Kidney tubule cell (primary cell): ENCODE measurements at places on chromosomes 5 and 9.

- no peak for DNase-seq
Measured at GRCh38 chr9:75910731-75911130, 20.3 kb downstream of the PCSK5 start.

GRCh38 chr5:171629221-171629620 is 156.4 kb upstream of the SMIM23 start:
- DNase-seq: no peak

- DNase-seq: no peak
Measured at GRCh38 chr9:109855540-109855939, 75.5 kb downstream of the PALM2AKAP2 start.

- peak; percentile 45 for DNase-seq
Measured at GRCh38 chr9:32430720-32431119, 46.3 kb downstream of the ACO1 start.

GRCh38 chr5:115649541-115649940 is 23.7 kb upstream of the TMED7 start:
- DNase-seq: no peak

DNA sequence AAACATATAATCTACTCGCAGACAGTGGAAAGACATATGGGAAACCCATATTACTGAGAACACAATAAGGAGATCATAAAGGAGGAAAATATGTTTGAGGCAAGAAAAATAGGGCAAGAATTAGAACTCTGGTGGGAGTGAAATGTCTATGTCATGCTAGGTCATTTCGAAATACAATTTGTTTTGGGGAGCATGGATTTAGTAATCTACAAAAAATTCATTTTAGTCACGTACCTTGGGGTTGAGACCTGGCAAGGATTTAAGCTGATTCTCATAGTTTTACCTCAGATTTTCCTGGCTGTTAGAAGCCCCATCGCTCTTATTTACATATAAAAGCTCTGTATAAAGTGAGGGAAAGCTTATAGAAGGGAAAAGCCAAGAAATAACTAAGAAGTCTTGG is 11.5 kb upstream of the CSNK1G3 start:
- DNase-seq: no peak

DNA sequence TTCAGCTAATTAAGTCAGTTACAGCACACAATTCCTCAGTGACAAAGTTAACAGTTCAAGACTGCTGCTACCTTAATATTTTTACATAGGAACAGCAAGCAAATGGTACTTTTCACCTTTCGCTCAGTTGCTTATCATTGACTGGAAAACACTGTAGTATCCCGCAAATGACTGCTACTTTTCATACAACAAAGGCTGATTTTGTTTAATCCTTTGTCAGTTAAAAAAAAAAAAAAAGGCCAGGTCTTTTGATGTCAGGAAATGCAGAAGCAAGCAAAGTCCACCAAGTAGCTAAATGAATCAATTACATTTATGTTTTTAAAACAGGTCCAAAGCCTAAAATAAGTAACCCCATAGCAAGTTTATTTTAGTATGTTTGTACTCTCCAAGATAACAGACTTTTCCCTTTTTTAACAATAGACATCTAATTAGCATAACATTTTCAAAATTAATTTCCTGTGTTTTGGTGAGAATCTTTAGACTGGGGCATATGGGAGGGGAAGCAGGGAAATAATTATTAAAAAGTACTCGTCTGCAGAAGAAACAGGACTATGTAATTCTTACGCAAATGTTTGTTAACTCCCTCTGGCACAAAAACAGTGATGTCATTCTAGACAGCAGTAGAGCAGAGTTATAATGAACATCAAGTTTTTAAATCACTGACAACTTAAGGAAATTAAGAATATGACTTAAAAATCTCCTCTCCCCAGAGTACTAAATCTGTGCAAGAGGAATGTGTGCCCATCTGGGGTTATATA is 9.6 kb downstream of the PFDN1 start:
- no peak for DNase-seq

GRCh38 chr5:94345257-94345656 is 273.1 kb downstream of the KIAA0825 start:
- no peak for DNase-seq

- peak; percentile 40 for DNase-seq
Measured at GRCh38 chr9:135906291-135907005, 898 bp downstream of the CAMSAP1 start.

- no peak for DNase-seq
Measured at GRCh38 chr5:88557881-88558280, 289.2 kb upstream of the TMEM161B start.

DNA sequence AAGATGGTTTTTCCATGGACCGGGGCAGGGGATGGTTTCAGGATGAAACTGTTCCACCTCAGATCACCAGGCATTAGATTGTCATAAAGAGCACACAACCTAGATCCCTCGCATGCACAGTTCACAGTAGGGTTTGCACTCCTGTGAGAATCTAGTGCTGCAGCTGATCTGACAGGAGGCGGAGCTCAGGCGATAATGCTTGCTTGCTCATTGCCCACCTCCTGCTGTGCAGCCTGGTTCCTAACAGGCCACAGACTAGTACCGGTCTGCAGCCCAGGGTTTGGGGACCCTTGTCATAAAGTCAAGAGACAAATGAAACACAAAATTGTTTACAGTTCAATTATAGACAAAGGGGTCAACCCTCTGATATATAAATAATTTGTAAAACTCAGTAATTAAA is 101.7 kb downstream of the RANBP17 start:
- no peak for DNase-seq

GRCh38 chr5:136793300-136793699 is 428.0 kb upstream of the TRPC7 start:
- no peak for DNase-seq

- no peak for DNase-seq
Measured at GRCh38 chr9:93017621-93018020, 40.9 kb upstream of the SUSD3 start.

GRCh38 chr5:66867618-66868322 is 271.6 kb downstream of the MAST4 start:
- DNase-seq: no peak

GRCh38 chr9:111870774-111871498 is 25.7 kb upstream of the UGCG start:
- DNase-seq: no peak

GRCh38 chr9:93043122-93043521 is 15.4 kb upstream of the SUSD3 start:
- no peak for DNase-seq

- peak; percentile 67 for DNase-seq
Measured at GRCh38 chr9:133351908-133352634, 4.1 kb downstream of the RPL7A start.

GRCh38 chr5:9337928-9338595 is 207.8 kb downstream of the SEMA5A start:
- no peak for DNase-seq

DNA sequence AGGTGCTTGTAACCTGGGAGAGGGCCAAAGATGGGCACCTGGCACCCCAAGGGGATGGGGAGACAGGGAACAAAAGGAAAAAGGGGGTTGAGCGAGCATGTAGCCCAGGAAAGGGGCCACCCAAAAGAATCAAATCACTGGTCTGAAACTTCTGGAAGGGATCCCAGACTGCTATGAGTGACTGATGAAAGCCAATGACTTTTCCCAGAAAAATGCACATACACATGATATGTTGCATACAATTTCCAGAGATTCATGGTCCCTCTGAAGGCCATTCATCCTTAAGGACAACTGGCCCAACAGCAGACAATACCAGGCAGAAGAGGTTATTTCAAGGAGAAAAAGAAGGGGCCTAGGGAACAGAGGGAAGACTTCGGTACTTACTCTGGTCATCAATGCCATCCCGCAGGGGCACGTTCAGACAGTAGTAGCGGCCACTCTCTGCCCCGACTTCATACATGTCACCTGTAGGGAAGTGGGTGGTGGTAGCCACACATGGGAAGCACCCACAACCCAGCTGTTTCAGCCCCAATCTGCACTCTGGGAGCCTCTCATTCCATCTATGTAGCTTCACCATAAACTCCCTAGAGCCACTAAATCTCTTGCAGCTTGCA is 8.4 kb downstream of the HDAC3 start:
- no peak for DNase-seq

DNA sequence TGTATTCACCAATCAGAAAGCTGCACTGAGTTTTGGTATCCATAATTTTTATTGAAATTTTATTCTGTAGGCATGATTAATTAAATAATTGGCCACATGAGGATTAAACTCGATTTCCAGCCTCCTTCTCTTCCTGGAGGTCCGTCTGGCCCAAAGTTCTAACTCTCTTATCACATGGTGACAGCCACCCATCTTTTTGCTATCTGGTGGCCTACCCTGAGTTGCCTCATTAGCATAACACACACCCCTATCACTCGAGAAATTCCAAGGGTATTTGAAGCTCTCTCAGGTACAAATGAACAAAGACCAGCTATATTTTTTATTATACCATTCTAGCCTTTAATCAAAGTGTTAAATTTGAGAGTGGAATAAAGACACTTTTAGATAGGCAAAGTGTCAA is 57.7 kb downstream of the APC start:
- no peak for DNase-seq

GRCh38 chr5:5676218-5676617 is 253.7 kb downstream of the ICE1 start:
- DNase-seq: no peak

DNA sequence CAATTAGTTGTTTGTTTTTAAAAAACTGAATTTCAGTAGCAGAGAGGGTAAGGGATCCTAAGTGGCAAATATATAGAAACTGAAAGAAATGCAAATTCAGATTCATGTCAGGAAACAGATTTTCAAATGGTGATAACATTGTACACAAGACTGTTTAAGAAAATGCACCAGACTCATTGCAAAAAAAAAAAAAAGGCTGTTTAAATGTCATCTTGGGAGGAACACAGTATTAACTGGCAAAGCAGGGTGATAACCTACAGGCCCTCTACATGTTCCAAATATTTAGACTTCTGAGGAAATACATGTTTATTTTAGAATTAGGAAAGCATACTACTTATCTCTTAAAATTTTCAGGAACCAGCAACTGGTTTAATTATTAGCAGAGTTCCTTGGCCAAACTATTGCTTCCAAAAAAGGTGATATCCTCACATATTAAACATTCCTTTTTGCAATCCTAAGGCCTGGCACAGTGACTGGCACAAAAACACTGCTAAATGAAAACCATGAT is 114.5 kb downstream of the TSSK1B start:
- no peak for DNase-seq

- no peak for DNase-seq
Measured at GRCh38 chr5:158212917-158213316, 354.0 kb upstream of the CLINT1 start.

DNA sequence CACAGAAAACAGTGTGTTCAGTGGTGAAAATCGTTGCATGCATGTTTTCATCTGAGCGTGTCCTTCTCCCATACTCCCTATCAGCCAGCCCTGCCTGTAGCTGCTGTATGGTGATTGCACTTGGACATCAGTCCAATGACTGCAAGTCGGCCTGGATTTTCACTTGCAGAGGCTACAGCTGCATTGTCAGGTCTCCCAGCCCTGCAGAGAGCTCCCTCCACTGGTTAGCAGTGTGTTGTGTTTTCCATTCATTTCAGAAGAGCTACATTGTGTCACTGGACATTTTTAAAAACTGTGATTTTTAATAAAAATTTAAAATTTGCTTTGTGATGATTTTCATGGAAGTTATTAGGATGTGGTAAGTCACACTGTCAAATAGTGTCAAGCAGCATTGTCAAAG is 96.6 kb downstream of the SYK start:
- DNase-seq: no peak

DNA sequence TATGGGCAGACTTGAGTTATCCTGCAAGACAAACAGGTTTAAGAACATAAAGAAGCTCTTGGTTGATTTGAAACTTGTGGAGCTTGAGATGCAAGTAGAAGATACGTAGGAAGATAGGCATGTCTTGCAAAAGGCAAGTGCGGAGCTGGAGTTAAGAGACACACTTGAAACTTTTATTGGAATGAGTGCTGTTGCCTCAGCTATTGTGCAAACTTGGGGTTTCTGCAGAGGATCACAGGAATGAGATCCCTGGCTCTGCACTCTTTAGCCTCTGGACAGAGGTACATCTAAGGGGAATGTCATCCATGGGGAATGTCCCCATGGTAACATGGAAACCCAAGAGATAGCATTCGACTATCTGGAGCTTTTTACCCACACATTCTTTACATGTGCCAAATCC is 121.1 kb downstream of the ADCY2 start:
- no peak for DNase-seq

DNA sequence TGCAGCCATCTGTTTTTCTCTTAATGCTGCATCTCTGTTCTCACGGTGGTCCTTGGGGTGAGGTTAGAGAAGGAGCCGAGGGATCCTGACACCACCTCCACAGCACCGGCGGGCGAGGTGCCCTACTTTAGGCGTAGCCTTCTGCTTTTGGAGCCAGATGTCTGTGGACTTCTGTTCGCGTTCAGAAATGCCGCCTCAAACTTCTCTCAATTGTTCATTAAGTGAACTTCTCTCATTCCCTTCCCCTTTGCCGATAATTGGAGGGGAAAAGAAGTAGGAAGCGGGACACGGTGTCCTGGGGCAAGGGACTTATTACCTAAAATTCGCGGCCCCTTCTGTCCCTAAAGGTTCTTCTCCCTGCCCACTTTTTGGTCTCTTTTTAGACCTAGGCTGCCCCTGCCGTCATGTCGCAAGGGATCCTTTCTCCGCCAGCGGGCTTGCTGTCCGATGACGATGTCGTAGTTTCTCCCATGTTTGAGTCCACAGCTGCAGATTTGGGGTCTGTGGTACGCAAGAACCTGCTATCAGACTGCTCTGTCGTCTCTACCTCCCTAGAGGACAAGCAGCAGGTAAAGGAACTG is 455 bp downstream of the KIF20A start:
- DNase-seq: peak; percentile 6

DNA sequence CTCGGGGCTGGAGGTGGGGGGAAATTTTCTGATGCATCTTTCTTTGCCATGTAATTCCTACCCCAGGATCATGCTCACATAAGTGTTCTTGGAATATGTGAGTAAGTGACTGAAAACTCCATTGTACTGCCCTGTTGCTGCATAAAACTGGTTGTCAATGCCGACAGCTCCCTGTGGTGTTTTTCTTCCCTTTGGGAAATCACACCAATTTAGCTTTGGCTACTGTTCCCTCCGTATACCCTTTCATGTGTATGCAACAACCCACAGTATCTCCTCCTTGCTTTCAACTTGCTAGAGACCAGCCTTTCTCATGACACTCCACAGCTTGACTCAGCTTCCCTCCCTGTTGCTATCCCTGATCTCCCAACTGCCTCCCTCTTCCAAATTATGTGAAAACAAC is 240.6 kb downstream of the TRIM32 start:
- DNase-seq: no peak

DNA sequence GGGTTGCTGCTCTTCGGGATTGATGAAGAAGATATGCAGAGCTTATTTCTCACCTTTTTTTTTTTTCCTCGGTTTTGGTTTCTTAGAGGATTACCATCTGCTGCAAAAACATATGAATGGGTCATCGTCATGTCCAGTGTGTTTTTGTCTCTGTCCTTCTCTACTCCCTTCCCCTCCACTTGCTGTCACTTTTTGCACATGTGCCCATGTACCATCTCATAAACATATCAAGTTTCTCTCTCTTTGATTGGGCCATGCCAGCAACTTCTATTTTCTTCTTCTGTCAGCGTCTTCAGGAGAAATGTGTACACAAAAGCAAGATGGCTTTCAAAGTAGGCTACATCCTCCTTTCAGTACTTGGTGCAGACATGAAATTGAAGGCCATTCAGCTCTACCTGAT is 57.1 kb downstream of the ZNF462 start:
- DNase-seq: no peak
